Stimulated activated CD4-positive, alpha-beta T cell treated with anti-CD3 and anti-CD28 coated beads, Interleukin-4, amount 100 ng/mL, for 4 hours (primary cell): ENCODE measurements at places on chromosomes 12 and 14.

DNA sequence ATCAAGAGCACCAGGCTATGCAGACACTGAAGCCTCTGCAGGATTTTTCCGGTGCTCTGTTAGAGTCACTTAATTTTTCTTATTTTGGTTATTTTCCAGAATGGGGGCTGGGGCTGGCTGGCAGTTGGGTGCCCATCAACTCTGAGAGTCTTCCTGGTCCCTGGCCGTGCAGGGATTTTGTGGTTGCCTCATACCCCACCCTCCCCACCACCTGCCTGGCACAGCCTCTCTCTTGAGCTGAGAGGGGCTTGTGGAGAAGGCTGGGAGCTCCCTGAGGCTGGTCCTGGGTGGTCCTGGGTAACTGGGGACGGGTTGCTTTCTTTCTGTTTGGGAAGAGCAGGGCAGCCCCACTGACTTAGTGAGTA lies 23.3 kb downstream of the LRTM2 start:
- no peak for DNase-seq

DNA sequence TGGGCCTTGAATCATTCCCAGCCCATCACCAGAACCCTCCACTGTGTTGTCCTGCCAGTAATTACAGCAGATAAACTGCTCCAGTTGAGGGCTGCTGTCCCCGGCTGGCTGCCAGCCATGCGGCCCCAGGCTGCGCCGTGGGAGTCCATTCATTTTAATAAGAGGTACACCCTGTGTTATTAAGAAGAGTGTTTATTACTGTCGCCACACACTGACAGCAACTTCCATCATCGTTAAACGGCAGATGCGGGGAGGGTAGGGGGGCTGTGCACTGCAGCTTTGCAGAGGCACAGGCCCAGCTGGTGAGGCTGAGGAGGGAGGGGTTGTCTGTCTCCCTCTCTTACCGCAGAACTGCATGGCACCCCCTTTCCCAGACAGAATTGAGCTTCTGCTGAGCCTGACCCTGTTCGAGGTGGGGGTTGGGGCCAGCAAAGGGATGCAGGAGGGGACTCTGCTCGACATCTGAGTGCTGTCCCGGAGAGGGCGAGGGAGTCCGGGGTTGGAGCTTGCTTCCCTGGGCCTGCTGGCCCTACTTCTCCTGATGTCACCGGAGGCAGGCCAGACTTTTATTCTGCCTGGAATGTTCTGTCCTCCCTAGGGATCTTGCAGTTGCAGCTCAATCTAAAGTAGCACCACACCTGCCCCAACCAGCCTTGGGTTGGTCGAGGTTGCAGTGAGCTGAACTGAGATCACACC lies 33.8 kb upstream of the GPATCH2L start:
- DNase-seq, result no peak

GRCh38 chr12:42640391-42640790 lies 50.8 kb upstream of the PRICKLE1 start:
- no peak for DNase-seq

- DNase-seq, result no peak
Measured at GRCh38 chr14:77306851-77307496, 13.7 kb downstream of the POMT2 start.

DNA sequence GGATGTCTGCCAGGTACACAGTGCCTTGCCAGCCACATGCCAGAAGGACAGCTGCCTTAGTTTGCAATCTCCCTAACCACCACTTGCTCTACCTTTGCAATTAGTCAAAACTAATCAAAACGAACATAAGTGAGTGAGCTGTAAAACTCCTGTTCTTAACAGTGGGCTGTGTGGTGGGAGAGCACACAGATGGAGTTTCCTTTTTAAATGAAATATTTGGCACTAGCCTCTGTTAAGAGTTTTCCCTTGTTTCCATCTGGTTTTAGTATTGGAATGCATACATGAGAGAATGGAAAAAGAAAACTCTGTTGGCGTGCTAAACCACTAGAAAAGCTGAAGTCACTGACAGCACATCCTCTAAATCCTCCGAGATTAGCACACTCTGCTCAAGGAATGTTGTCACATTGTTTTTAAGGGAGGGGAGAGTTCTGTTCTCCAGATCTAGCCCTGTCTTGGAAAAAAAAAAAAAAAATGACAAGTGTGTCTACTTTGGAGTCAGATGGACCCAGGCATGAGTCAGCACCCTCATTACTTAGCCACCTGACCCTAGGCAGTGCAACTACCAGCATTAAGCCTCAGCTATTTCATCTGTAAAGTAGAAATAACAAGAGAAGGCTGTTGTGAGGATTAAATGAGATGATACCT lies 83.9 kb downstream of the STXBP6 start:
- no peak for DNase-seq

GRCh38 chr12:20245491-20245890 lies 122.8 kb upstream of the PDE3A start:
- no peak for DNase-seq

- DNase-seq, result no peak
Measured at GRCh38 chr12:42908712-42909111, 319.2 kb upstream of the PRICKLE1 start.

GRCh38 chr12:120121766-120122293 lies 5.3 kb upstream of the RAB35 start:
- DNase-seq, result no peak

DNA sequence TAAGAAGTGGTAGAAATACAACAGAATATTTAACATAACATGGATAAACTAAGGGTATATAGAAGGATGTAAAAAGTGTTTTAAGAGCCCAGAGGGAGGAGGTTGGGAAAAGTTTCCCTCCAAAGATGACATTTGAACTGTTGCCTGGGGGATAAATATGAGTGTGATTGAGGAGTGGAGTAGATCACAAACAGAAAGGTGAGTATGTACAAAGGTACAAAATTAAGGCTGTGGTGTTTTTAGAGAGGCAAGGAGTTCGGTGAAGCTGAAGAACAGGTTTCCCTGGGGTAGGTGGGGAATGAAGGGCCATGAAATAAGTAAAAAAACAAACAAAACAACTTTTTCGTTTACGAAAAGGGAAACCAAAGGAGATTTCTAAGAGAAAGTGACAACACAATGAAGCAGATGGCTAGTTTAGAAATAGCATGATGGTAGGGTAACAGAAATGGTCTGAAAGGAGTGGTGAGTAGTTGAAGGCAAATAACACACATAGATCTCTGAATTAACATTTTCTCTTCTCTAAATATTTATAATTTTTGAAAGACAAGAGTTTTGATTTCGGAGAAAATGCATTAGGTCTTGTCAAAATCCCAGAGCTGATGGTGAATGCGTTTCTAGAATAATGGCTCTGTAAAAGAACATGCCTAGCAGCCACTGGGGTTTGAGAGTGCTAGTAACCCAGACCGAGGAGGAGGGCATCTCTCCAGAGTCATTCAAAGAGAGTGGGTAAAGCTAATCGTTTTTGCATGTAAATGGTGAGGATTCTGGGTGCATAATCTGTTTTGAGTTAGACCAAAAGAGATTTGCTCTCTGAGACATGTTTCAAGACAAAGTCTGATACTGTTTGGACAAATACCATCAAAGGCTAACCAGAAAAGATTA lies 240.4 kb upstream of the DCN start:
- DNase-seq, result no peak

DNA sequence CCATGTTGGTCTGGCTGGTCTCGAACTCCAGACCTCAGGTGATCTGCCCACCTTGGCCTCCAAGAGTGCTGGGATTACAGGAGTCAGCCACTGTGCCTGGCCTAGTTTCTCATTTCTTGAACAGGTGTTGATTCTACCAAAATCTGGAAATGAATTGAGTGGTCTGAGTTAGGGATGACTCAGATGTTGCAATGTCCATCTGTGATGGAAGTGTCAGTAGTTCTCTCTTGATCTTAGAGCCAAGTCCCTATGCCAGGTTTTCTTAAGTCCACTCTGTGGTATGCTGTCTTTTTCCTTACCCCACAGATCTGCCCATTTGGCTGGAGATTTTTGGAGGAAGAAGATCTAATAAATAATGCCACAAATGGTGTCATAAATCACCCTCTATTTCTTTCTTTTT lies 12.6 kb downstream of the SNAPC1 start:
- DNase-seq, result no peak
